CD8-positive, alpha-beta memory T cell (primary cell): ENCODE measurements at places on chromosomes 7 and 10.

DNA sequence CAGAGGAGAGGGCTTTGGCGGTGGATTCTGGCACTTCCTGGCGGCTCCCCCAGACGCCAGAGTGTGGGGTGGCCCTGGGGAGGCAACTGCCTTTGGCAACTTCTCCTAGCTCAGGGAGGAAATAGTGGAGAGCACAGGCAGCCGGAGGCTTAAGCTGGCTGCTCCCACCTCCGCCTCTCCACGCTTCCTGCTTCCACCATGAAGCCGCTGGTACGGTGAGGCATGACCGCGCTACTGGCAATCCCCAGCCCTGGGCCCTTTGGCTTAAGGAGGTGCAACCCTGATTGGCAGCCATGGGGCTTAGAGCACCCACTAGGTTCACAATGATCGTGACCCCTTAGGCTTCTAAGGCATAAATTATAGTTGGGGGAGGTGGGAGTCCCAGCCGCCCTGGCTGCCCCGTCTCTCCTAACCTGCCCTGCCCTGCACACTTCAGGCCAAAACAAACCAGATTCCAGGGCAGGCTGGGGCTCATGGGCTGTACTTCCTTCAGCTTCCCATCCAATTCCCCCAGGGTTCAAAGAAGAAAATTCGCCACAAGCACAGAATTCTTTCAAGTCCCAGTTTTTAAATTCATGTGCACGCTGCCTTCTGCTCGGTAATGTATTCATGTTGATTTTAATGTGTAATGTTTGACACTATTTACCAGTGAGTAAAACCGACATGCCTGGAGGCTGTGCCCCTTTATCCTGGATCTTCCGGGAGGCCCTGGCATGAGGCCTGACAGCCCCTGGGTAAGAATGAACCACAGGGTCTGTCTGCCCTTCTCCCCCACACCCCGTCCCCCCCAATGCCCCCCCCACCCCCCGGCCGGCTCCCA is 90.7 kb upstream of the LRRC4 start:
- DNase-seq: no peak

GRCh38 chr10:86347856-86348255 is 18.7 kb downstream of the GRID1 start:
- no peak for DNase-seq

DNA sequence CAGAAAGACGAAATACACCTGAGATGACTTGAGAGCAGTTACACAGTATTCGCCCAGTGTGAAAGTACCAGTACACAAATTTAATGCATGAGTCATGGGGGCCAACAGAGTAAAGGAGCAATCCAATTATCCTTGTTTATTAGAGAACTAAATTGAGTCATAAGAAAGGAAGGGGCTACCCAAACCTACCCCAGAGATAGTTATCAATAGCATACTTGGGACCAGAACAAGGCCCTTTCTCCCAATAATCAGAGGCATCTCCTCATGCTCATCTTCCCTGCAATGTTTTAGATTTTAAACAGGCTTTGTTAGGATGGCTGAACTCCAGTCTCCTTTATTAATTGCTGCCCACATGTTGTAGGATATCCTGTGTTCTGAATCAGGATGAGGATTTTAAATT is 239.7 kb upstream of the LRGUK start:
- DNase-seq: no peak

DNA sequence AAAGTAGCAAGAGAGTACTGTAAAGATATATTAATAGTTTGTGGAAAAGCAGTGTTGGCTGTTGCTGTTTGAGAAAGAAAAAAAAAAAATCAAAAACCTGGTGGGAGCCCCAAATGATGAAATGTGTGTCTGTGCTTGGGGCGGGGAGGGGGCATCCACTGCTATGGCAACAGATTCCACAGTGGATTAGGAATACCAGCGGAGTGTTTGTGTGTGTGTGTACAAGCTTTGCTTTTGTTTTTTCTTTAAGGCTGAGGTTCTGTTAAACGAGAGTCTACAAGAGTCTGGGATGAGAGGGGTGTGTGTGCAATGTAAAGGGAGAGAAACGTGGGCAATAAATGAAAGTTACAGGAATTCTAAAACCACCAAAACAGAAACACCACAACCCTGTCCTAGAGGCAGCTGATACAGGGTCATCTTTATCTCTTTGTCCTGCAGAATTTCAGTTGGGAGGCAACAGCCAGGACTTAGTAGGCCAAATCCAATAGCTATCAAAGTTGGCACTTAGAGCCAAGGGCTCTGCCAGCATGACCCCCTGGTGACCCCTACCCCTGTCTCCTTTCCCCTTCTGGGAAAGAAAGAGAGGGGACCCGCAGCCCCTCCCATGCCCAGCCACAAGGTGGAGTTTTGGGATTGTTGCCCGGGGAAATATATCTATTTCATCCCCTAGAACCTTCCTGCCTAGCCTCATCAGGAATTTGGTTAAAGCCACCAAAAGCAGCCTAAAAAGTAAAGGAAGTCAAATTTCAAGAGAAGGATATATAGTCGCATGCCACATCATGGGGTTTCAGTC is 85.4 kb downstream of the OSBPL3 start:
- DNase-seq: no peak

- DNase-seq: no peak
These were observed 44.7 kb upstream of the ZNF800 start for GRCh38 chr7:127437241-127437640.

DNA sequence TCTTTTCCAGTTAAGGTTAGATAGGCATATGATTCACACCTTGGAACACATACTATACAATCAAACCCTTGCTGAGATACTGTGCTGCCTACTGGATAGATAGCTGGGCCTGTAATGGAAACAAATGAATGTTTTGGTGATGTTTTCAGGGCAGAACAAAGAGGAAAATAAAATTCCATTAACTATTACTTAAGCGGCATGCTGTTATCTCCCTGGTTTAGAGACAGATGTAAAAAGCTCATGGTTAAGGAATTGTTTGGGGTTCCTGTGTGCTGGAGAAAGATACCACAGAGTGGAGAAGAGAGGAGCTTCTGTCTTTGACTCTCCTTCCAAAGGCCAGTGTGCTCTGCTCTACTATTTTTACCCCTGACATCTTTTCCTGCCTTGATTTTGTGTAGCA is 341.1 kb downstream of the PLXDC2 start:
- DNase-seq: no peak

- DNase-seq: no peak
These were observed 452.0 kb upstream of the FZD8 start for GRCh38 chr10:36094096-36094495.

DNA sequence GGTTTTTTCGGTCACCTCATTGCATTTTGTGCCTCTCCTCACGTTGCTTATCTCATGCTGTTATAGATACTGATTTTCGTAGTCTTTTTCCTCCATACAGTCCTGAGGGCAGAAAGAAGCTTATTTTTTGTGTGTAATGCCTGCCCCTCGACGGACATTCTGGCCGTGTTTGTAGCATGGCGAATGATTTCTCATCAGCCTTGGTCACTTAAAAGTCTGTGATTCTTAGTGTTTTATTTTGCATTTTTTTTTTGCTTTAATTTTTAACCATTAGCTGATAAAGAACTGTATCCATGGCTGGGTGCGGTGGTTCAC is 469 bp upstream of the NOC3L start:
- DNase-seq: no peak

GRCh38 chr7:159237022-159237653 is 92.5 kb upstream of the VIPR2 start:
- no peak for DNase-seq

DNA sequence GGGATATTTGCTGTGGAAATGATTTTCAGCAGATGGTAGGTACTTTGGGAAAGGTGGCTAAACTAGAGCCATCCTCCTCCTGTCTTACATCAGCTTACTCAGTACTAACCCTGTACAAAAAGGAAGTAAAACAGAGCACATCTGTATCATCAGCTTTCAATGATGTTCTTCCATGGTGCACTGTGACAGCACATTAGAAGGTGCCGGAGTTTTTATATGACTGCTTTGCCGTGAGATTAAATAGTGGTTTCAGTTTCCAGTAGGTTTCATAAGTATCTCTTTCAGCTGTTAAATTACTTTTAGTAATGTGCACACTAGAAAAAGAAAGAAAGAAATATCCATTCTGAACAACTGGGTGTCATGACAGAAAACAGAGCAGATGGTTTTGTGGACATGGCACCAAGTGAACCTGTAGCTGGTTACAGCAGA is 86.5 kb downstream of the ARID5B start:
- DNase-seq: no peak

DNA sequence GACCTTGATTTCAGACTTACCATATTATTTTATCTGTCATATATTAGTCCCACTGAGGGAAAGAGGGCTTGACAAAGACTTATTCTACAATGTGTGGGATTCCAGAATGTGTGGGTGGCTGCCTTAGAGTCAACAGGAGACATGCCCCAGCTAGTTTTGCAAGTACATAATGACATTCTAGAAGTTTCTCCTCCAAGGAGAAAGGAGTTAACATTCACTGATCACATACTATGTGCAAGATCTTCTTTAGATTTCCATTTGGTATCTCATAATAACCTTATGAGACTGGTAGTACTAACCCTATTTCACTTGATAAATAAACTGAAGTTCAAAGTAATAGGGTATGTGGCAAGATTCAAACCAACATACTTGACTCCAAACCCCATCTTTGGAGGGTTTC is 25.2 kb downstream of the IRF5 start:
- DNase-seq: no peak

- DNase-seq: no peak
These were observed 30.8 kb downstream of the OTUD1 start for GRCh38 chr10:23469596-23470237.

- no peak for DNase-seq
These were observed 270.6 kb downstream of the TWIST1 start for GRCh38 chr7:18846765-18847215.

DNA sequence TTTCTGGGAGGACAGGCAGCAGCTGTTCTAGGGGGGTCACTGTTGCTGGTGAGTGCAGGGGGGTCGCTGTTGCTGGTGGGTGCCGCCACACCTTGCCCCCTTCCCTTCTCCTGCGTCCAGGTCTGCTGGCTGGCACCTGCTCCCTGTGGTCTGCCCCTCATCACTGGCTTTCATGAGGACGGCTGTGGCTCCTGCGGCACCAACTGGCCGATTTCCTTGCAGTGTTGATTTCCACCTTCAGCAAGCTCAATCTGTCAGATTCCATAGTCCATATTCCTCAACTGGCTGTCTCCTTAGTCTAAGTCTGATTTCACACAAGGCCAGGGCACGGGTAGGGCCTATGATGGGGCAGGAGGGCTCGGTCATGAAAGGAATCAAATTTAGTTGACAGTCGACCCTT is 23.4 kb upstream of the GRB10 start:
- DNase-seq: no peak

GRCh38 chr7:100221767-100222444 is 2.2 kb downstream of the PVRIG start:
- DNase-seq: peak; percentile 24

DNA sequence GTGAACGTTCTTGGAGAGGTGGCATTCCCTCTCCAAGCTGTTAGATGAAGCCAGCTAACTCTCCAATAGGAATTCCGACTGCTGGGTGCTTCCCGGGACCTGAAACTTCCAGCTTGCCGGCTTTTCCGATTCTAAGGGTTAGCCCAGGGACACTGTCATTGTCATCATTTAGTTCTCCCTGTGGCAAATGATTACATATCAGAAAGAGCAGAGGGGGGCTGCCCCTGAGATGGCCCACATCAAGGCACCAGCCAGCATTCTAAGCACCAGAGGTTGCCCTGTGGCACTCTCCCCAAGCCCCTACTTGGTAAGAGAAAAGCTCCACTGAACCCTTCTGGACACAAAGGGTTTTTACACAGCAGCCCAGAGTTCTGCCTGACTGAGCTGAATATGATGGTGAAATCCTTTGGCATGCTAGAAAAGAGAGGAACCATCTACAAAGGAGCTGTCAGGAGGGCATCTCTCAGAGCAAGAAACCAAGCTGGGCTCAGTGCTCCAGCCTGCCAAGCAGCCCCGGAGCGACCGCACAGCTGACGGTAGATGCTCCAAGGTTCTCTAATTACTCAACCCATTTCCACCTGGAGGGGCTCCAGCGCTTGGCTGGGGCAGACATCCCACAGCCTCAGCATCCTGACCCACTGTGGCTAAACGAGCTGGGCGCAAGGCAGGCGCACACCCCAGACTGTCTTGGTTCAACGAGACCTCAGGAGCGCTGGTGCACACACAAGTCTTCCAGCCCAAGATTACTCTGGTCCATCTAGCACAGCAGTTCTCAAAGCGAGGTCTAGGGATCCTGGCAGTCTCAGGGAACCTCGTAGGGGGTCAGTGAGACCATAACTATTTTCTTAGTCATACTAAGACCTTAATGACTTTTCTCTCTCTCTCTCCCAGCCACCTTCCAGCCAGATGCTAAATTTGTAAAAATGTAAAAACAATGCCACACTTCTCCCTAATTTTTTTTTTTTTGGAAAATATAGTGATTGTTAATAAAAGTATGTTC is 160.5 kb downstream of the GFRA1 start:
- DNase-seq: no peak

DNA sequence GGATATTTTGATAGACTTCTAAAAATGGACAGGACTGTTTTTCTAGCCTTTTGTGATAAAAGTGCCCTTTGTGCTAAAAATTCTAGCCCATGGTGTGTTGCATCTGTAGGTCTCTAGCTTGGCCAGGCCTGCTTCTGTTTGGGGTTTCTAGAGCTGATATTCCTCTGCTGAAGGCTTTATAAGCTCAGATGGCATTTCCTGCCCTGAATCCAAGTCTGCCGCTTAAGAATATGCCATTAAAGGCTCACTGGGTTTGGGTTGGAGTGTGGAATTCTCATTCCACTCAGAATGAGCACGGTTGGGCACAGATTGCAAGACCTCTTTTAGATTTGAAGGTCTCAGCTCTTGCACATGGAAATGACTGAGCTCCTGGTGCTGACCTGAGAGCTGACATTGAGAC is 49.4 kb upstream of the IGFBP3 start:
- DNase-seq: no peak

DNA sequence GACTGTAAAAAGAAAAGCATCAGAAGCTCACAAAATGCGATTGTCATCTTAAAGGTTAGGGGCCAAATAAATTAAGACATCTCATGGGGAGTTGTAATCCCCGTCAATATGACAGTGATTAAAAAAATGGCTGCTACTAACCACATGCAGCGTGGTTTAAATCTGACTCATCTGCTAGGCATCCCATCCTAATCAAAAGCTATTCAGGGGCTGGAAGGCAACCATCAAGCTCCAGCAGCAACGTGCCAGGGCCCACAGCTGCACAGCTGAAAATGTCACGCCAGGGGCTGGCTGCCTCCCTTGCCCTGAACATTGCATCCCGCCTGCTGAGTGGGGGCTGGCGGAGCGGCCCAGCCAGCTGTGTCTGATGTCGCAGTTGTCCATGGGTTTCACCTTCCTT is 66.3 kb upstream of the FRMD4A start:
- no peak for DNase-seq

DNA sequence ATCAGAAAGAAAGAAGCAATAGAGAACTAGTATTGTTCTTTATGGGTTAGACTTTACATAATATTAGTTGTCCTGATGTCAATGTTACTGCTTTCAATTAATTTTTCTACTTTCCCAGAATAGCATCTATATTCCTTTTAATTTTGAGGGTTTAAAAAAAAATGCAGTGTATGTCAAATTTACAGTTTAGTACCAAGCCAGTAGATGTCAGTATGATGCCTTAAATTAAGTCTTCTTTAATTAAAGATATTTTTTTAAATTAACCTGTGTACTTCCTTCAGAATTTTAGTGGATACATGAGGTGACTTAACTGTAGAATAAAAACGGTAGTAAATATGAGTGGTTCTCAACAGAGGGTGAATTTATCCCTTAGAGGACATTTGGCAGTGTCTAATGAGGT is 35.2 kb upstream of the STOX1 start:
- no peak for DNase-seq
